Kidney glomerular epithelial cell (primary cell): ENCODE measurements at places on chromosomes 12 and 14.

DNA sequence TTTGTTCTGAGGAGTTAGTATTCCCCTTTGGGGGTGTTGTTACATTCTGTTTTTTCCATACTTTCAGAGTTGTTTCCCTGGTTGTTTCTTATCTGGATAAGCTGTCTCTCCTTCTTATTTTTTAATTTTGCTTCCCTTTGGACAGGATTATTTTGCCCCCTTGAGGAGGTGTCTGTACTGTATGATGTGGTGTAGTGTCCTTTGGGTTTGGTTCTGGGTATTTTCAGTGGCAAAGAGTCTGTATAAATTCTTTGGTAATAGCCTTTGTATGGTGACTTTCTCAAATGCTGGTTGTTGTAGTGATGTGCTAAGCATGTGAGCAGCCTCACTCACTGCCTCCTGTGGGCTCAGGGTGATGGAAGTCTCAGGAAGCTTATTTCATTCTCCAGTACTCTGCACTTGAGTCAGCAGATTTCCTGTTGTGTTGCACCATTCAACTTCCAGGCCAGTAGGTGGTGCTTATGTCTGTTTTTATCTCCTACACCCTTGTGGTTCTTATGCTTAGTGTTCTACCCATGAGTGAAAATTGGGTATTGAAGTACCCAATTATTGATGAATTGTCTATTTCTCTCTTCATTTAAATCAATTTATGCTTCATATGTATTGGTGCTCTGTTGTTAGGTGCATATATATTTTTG lies 103.3 kb upstream of the PMCH start:
- peak; percentile 20 for DNase-seq

GRCh38 chr12:30064906-30065305 lies 281.2 kb upstream of the TMTC1 start:
- DNase-seq: no peak

DNA sequence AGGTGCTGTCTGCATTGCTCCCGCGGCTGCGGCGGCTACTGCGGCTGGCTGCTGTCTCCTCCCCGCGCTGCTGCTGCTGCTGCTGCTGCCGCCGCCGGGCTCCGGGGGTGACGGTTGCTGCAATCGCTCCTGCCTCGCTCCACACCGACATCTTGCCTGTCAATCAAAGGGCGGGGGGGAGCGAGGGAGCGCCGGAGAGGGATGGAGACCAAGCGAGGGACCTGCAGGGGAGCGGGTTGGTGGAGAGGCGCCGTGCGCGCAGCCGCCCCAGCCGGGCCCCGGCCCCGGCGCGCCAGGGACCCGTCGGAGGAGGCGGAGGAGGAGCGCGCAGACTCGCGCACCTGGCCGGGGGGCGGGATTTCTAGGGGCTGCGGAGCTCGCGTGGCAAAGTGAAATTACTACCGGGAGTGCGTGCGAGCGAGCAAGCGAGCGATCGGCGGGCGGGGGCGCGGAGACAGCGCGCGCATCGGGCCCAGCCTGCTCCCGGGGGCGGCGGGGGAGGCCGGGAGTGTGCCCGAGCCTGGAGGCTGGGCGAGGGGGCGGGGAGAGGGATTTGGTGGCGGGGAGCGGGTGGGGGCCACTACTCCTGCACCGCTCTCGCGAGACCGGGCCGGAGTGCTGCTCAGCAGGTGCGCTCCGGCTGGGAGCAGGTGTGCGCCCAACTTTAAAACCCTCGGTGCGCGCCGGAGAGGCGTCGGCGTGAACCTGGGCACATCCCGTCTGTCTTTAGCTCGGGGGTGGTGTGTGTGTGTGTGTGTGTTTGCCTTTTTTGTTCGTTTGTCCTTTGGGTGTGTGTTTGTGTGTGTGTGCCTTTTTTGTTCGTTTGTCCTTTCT lies at the start of gene KSR2:
Gene KSR2 (minus strand): TSS at position 165 of the 834 bp plus-strand sequence. CDS start 735 bp downstream, outside the sequence.
- DNase-seq: peak; percentile 20

DNA sequence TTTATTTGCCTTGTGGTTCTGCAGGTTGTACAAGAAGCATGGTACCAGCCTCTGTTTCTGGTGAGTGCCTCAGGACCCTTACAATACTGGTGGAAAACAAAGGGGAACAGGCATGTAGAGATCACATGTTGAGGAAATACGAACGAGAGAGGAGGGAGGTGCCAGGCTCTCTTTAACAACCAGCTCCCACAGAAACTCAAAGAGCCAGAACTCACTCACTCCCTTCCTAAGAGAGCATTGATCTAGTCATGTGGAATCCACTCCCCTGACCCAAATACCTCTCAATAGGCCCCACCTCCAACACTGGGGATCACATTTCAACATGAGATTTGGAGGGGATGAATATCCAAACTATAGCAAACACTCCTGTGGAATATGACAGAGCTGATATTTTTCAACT lies 938.0 kb downstream of the GALC start:
- no peak for DNase-seq

DNA sequence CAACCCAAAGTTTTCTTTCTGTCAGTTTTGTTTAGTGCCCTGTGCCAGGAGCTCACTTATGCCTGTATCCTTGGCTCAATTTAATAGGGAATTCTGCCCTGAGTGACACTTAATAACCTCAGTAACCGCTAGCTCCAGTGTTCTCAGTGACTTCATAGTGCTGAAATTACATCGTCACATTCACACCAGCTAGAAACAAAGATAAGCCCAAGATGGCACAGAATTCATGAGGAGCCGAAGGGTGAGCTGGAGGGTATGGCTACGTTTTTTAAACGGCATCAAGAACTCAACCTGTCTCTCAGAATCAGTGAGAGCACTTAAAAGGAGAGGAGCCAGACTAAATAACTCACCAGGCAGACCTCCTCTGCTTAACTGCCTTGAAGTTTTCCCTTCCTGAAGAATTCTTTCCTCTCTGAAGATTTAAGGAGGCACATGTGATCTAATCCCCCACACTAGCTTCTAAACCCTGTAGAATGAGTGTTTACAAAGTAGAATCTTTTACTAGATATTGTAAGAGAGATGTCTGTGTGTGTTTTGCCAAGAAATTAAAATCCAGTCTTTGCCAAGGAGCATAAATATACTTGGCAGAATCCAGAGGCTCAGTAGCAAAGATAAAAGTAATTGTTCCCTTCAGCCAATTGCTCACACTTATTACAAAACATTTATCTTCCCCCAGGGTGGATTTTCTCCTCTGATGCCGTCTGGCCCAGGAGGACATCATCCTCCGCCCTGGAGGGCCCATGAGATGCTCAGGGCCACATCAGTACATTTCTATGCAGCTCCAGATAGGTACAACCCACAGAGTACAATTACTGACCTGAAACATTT lies 37.3 kb downstream of the PTGER2 start:
- DNase-seq: peak; percentile 56

DNA sequence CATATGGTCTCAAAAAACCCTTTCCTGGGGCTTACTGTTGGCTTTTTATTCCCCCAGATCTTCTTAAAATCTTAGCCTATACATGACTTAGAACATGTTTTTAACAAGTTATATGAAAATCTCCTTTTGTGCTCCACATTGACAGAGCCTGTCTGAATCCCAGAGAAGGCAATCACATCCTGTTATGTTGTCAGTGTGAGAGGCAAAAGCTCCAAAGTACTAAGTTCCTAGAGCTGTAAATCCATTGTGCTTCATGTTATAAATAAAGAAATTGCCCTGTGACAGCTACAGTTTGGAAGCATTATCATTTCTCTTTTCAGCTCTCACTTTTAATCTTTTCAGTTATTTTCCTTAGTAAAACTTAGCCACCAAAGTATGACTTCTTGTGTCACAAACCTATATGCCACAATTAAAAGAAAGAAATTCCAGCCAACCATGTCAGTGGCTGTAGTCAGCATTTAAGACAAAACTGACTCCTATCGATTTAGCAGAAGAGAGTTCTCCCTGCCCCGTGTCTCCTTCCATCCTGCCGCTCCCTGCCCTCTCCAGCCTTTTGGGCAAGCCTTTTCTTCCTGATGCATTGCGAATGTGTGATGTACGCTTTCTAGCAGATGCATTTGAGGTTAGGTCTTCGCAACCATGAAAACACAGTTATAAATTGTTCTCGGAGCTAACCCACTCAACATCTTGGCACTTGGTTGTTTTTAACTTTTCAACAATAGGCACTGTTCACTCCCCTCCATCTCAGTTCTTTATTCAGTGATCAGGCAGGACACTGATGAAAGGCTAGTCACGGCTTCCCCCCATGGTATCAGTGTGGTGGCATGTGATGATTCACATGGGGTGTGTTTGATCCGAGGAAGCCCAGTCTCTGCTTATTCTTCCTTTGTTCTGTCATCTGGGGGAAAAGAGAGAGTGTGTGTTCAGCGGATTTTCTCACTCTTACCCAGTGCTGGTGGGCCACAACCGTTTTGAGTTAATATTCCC lies 143.5 kb downstream of the SSPN start:
- DNase-seq: peak; percentile 67

GRCh38 chr12:96099421-96099820 lies 64.0 kb upstream of the LTA4H start:
- no peak for DNase-seq

GRCh38 chr14:53958628-53959027 lies 2.0 kb upstream of the BMP4 start:
- no peak for DNase-seq

- no peak for DNase-seq
Observed at GRCh38 chr12:74111688-74112360, 425.8 kb upstream of the ATXN7L3B start.
